ENCODE measurements at places on chromosomes 12 and 14. TPM values are rescaled to one million over a fixed set of nuclear protein-coding genes. Genes with fewer than 3 reads are reported as not detected.

DNA sequence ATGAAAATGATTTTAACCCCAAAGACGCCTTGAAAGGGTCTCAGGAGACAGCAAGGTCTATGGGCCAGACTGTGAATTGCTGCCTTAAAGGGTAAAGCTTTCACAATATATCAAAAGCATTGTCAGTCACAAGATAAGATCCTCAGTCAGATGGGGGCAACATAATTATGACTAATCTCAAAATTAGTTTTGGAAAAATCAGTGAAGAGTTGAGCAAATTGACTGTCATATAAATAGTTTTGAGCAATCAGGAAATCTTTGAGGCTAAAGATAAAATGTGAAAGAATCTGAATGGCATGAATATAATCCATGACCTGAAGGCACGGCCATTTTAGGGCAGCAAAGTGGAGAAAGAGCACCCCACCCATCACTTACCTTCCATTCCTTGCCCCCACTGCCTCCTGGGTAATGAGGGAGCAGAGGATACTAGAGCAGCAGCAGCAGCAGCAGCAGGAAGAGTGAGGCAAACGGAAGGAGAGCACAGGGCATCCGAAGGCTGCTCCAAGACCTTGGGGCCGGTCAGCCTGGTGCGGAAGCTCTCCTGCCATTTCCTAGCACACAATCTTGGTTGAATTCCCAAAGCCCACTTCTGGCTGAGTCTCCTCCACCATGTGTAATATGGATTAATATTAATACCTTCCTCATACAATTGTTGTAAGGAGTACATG lies 7.0 kb downstream of the STON2 start:
- DNase-seq = no peak

The SOAT2 gene
- polyA plus RNA-seq = not detected

- DNase-seq = no peak
Observed at GRCh38 chr14:68191567-68192321, 372.2 kb downstream of the RAD51B start.

DNA sequence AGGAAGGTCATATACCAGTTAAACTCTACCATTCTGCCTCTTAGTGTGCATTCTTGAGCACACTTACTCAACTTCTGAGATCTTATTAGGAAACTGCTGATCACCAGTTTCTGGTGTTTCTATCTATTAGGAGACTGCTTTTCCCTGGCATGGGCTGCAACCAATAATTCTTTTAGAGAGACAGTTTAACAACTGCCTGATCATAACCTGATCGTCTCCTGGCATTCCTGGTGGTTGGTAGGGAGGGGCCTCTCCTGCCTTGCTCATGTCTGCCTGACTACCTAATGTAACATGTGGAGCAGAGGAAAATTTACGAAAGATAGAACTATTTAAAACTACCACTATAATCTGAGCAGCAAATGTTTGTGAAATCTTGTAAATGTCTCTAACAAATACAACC lies 75.3 kb upstream of the MGAT4C start:
- no peak for DNase-seq

The ZFP36L1 gene
- 149 TPM for polyA plus RNA-seq

DNA sequence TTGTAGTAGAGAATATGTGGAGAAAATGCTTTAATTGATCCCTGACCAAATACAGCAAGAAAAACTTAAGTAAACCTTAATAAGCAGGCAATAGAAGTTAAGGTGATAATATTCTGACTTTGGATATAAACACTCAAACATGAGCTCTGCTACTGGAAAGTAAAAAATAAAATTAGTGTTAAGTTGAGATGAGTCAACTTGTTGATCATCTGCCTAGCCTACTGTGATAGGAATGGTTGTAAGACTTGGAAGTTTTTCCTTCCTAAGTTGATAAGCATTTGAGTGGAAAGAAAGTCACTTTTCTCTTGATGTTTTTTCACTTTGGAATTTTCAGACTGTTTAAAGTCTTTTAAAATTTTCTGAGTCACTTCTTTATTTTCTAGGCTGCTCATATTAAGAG lies 26.0 kb downstream of the ADIPOR2 start:
- DNase-seq = no peak

DNA sequence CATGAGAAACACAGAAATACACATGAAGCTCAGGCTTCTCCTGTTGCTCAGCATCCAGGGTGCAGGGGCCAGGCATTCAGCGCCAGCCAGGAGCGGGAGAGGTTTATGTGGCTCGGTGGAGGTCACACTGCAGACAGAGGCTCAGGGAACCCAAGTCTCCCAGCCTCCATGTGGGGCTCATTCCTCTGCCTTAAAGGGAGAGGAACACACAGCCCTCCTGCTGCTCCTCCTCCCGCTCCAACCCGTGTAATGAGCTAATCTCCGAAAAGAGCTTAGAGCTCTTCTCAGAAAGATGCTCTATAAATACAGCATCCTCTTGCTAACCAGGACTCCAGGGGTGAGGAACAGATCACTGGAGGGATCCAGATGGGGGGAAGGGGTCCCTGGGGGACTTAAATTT lies 28.2 kb downstream of the FGF6 start:
- no peak for DNase-seq

The CKB gene
- polyA plus RNA-seq = 208 TPM

DNA sequence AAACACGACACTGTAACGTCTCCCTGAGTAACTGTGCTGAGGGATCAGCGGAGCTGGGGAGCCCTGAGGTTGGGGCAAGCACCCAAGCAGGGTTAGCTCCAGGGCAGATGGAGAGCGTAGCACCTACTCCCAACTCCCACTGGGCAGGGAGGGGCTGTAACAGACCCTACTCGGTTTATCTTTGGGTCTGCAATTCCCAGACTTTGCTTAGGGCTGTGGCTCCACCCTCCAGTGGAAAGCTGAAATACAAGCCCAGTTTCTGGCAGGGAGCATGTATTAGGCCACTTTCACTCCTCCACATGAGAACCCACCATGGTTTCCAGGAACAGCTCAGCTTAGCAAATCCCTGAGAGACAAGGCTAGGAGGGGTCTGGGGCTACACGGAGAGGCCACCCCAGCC lies 17.3 kb upstream of the TC2N start:
- DNase-seq = no peak

GRCh38 chr12:109169262-109169661 lies 52.9 kb downstream of the ACACB start:
- no peak for DNase-seq

DNA sequence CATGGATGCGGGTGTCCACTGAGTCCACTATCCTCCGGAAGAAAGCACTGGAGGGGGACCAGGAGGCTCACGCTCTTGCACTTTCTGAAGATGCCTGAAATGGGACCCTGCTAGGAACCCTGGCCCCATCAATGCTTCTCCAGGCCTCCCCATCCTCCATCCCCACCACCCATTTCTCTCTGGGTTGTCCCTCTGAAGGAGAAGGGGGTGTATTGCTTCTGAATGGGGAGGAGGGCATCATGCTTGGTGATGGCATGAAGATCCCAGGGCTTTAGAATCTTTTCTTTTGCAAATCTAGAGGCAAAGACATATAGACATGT lies 681 bp upstream of the JPH4 start:
- no peak for DNase-seq

- no peak for DNase-seq
Observed at GRCh38 chr14:106455026-106455425, 928.6 kb downstream of the TMEM121 start.

GRCh38 chr12:5455045-5455444 lies 23.1 kb downstream of the NTF3 start:
- no peak for DNase-seq

The TSHR gene
- polyA plus RNA-seq = 0.51 TPM

The SDR9C7 gene
- polyA plus RNA-seq = 0.61 TPM

DNA sequence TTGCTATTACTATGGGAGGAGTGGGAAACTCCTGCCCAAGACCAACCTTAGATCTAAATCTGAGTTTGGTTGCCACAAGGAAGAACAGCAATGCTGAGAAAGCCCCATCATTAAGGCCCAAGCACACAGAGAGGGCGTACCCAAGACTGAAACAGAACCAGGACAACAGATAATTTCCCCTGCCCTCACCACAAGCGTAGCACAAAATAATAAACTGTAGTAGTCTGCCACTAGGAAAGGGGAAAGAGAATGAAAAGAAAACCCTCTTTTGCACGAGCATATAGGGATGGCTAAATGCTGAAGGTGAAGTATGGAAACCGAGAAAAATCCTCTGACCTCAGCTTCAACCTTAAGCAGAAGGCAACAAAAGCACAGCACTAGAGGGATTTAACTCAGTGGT lies 76.5 kb upstream of the DHRS4 start:
- no peak for DNase-seq

DNA sequence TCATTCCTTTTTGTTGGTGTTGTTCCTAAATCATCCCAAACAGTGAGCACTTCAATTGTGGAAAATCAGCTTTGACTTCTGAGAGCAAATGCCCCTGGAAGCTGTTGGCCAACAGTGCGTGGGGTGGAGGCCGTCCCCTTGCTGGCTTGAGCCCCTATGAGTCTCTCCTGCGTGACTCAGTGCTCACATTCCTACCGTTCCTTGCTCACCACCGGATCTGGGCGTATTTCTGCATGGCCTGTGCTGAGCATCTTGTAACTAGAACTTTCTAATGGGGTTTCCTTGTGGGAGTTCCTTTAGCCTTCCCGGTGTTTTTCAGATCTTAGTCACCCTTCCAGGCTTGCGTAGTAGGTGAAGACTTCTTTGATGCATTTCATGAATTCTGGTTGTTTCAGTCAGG lies 14.7 kb downstream of the SERPINA1 start:
- DNase-seq = peak; percentile 87

- peak; percentile 8 for DNase-seq
Observed at GRCh38 chr12:59620326-59620725, 24.5 kb downstream of the SLC16A7 start.

GRCh38 chr14:100348253-100348729 lies 25.2 kb downstream of the SLC25A47 start:
- DNase-seq = no peak

GRCh38 chr12:103824845-103825244 lies 16.2 kb downstream of the NT5DC3 start:
- DNase-seq = no peak

DNA sequence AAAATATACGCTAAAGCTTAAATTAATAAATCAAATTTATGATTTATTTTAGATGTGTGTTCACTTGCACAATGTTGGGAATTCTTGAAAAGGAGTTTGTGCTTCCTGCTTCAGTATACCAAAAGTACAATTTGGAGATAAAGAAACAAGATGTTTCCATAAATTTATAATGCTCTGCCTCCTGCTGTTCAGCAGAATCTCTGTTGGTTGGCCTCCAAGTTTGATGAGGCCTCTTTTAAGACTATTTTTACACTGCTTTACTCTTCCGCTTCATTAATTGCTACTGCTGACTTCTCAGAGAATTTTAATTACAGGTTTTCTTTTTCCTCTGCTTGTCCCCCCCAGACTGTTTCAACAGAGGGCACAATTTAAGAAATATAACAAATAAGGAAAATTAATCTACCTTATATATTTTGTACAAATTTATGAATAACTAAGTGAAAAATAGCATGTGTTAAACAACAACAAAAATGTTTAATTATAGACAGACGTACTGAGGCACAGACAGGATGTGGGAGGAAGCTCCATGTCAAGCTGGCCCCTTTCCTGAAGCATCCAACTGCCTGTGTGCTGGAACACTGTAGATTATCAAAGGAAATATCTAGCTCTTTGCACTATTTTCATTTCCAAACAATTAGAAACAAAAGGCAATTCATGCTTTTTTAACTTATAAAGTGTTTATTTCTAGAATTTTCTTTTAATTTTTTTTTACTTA lies 83.9 kb downstream of the PIK3C2G start:
- DNase-seq = no peak

DNA sequence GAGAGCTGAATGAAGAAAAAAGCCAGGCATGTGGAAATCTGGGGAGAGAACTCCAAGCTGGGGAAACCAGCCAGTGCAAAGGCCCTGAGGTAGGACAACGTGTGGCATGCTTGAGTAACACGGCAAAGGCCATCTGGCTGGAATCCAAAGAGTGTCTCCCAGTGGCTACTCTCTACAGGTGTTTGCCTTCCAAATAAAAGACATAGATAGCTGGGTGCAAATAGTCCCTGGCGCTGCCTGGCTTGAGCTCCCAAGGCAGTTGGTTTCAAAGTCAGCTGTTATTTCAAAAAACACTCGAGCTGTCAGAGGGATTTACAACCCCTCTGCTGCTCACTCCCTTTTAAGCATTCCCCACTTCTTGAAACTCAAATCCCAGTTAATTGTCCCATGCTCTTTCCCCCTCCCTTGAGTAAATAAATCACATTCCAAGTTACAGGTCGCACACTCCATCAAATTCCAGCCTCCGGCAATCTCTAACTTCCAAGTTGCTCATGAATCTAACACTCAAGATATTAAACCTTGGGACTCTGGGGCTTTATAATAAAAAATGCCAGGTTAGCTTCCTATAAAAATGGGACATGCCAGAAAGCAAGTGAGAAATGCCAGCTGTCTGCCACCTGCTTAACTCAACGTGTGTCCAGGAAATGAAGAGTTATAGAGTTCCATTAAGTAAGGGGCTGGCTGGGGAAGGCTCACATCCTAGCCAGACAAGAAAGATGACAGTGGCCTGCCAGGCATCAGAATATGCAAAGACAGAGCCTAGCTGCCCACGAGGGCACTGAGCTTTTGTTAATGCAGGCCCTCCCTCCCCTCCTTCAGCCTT lies 133.6 kb upstream of the NOS1 start:
- DNase-seq = no peak

The ANP32D gene
- not detected for polyA plus RNA-seq

DNA sequence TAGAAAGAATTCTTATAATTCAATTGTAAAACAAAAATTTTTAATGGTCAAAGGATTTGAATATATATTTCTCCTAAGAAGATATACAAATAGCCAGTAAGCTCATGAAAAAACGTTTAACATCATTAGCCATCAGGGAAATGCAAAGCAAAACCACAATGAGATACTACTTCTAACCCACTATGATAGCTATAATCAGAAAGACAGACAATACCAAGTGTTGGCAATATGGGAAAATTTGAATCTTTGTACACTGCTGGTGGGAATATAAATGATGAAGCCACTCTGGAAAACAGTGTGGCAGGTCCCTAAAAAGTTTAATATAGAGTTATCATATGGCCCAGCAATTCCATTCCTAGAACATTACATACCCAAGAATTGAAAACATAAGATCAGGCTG lies 25.4 kb downstream of the RALGAPA1 start:
- no peak for DNase-seq

DNA sequence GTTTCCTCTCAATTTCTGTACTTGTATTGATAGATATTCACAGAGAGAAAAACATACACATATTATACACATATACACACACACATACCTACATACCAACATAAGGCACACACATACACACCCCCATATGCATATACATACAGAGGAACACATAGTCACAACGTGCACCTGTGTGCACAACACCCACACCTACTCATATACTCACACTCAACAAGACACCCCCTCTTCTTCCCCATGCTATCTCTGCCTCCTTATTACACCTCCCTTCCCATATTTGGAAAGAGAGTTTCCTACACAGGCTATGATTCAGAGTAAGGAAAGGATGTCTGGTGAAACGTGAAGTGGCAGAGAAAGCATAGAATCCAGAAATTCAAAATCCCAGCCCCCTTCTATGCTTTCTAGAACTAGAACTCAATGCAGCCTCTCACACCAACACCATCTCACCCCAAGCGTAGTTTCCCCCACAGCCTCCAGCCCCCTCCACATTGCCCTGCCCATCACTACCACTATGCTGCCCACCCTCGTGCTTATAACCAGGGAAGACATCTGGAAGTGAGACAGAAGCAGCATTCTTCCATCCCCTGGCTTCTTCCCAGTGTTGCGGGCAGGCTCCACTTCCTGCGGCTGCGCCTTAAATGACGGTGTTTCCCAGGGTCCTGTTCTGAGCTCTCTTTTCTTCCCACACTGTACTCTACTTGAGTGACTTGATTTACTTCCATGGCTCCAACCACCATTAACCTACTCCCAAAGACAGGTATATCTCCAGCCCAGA lies 2.4 kb downstream of the RNASE8 start:
- no peak for DNase-seq

Measured in muscle of back (tissue), 13 donors.